Right atrium auricular region (tissue), 2 donors: ENCODE measurements at places on chromosomes 11 and 22. TPM values are rescaled to one million over a fixed set of nuclear protein-coding genes. Genes with fewer than 3 reads are reported as not detected.

APOBEC3G gene
- total RNA-seq = 2.5 TPM

YPEL4 gene
- total RNA-seq = 0.63 TPM

GAL3ST1 gene
- 0.33 TPM for total RNA-seq

DNA sequence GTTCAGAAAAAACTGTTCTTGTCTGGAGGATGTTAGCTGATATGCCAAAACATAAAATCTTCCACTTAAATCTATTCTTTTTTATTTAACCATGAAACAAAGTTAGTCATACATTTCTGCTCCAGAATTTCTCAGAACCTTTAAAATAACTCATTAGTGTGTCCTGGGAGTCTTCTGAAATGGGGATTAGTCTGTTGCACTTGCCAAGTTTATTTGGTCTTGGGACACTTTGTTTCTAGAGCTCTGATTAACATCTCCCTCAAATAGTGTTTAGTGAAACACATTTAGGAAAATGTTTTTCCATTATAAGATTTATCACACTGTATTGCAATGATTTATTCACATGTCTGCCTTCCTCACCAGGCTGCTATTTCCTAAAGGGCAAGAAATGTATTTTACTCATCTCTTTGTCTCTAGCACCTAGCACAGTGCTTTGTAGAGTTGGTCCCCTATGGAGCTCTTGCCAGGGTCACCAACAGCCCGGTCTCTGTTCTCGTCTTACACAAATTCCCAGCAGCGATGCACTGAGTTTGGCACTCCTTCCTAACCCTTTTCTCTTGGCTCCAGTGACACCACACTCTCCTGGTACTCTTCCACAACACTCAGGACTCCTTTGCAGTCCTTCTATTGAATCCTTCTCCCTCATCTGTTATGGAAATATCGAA is 189.2 kb downstream of the CSNK2A3 start:
- no peak for DNase-seq
- H3K27me3 ChIP-seq = no peaks in the 10 kb centered on the region
- peaks cover 7% of the 10 kb centered on the region for H3K4me1 ChIP-seq
- H3K36me3 ChIP-seq = no peaks in the 10 kb centered on the region
- no peak overlapping the region for H3K27ac ChIP-seq
- no peak overlapping the region for H3K4me3 ChIP-seq

DNA sequence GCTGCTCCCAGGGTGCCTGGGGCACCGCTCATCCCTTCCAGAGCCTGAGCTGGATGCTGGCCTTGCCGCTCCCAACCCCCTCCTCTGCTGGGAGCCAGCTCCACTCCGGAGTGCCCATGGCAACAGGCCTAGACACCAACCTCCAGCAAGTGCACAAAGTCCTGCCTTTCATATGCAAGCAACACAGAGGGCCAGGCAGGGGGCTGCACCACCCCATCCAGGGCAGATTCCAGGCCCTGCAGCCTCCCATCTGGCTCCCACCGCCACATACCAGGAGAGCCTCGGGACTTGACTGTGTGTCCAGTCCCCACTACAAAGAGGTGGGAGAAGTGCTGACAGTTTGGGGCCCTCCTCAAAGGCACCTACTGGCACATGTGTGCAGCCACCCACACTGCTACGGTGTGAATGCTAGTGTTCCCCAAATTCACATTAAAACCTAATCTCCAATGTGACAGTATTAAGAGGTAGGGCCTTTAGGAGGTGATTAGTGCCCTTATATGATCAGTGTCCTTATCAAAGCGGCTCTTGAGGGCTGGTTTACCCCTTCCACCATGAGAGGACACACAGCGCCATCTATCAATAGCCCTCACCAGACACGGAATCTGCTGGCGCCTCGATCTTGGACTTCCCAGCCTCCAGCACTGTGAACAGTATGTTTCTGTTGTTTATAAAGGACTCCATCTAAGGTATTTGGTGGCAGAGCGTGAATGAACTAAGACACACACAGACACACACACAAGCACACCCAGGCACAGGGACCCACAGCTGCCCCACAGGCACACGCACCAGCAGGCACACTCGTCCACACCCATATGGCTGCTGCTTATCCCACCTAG is 16.2 kb downstream of the ARVCF start:
- H3K36me3 ChIP-seq = no peaks in the 10 kb centered on the region
- H3K4me3 ChIP-seq = no peak overlapping the region
- H3K27ac ChIP-seq = peak overlapping the region; percentile 49
- DNase-seq = no peak

DNA sequence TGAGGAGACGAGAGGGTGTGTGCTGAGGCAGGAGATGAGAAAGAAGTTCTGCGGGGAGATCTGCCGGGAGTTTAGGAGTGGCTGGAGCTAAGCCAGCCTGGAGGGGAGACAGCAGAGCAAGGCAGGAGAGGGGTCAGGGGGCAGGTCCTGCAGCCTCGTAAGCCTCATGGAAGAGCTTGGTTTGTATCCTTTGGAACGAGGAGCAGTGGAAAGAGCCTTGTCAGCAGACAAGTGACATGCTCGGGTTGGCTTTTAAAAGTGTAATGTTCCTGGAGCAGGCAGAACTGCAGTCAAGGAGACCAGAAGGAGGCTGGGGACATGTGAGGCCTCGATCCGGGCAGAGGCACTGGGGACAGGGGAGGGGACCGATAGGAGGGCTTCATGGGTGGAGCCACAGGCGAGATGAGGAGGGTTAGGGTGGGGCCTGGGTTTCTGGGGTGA is 21.4 kb upstream of the TUB start:
- no peaks in the 10 kb centered on the region for H3K36me3 ChIP-seq
- DNase-seq = peak; percentile 57
- no peaks in the 10 kb centered on the region for H3K27me3 ChIP-seq
- no peak overlapping the region for H3K27ac ChIP-seq
- H3K4me1 ChIP-seq = peaks cover 42% of the 10 kb centered on the region
- H3K4me3 ChIP-seq = no peak overlapping the region

DNA sequence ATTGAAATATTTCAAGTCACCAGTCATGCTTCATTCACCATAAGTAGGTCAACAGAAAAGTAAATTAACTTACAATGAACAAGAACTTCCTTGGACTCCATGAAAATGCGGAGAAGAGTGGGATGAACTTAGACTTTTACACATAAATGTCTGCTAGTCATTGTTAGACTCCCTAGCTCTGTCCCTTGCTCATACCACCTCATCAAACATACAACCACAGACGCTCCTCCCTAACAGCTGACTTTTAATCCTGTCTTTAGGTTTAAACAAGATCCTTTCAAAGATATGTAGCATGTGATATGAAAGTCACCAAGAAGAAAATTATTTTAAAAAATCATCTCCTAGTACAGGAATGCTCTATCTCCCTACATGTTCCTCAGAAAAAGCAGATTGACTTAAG is 248.1 kb downstream of the DLG2 start:
- no peaks in the 10 kb centered on the region for H3K27me3 ChIP-seq
- DNase-seq = no peak
- no peak overlapping the region for H3K4me3 ChIP-seq
- H3K36me3 ChIP-seq = no peaks in the 10 kb centered on the region
- H3K4me1 ChIP-seq = no peaks in the 10 kb centered on the region
- H3K27ac ChIP-seq = no peak overlapping the region

GRCh38 chr22:49156662-49157285 is 670.9 kb downstream of the BRD1 start:
- H3K36me3 ChIP-seq = no peaks in the 10 kb centered on the region
- H3K27me3 ChIP-seq = no peaks in the 10 kb centered on the region
- no peaks in the 10 kb centered on the region for H3K4me1 ChIP-seq
- H3K4me3 ChIP-seq = no peak overlapping the region
- no peak for DNase-seq

DNA sequence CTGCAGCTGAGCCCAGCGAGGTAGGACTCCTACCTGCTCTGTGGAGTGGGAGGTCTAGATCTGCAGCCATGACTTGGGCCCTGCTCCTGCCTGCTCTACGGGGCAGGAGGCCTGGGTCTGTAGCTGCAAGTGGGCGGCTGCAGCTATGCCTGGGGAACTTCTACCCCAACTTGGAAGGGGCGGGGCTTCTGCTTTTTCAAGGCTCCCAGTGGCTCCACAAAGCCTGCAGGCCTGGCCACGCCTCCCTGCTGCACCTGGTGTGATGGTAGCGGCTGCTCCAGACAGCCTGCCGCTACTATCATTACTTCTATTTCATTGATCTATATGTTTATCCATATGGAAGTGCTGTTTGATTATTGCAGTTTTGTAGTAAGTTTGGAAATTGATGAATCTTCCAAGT is 121.2 kb downstream of the NELL1 start:
- no peaks in the 10 kb centered on the region for H3K4me1 ChIP-seq
- no peaks in the 10 kb centered on the region for H3K27me3 ChIP-seq
- no peaks in the 10 kb centered on the region for H3K36me3 ChIP-seq
- H3K4me3 ChIP-seq = no peak overlapping the region

GRCh38 chr22:42315392-42315756 is 44.9 kb upstream of the TCF20 start:
- H3K4me1 ChIP-seq = peaks cover 10% of the 10 kb centered on the region
- no peaks in the 10 kb centered on the region for H3K36me3 ChIP-seq
- H3K27ac ChIP-seq = no peak overlapping the region
- DNase-seq = no peak
